ENCODE measurements at places on chromosomes 11 and 22.

GRCh38 chr11:14094481-14095037, 132.0 kb downstream of the SPON1 start:
- no peak for DNase-seq

DNA sequence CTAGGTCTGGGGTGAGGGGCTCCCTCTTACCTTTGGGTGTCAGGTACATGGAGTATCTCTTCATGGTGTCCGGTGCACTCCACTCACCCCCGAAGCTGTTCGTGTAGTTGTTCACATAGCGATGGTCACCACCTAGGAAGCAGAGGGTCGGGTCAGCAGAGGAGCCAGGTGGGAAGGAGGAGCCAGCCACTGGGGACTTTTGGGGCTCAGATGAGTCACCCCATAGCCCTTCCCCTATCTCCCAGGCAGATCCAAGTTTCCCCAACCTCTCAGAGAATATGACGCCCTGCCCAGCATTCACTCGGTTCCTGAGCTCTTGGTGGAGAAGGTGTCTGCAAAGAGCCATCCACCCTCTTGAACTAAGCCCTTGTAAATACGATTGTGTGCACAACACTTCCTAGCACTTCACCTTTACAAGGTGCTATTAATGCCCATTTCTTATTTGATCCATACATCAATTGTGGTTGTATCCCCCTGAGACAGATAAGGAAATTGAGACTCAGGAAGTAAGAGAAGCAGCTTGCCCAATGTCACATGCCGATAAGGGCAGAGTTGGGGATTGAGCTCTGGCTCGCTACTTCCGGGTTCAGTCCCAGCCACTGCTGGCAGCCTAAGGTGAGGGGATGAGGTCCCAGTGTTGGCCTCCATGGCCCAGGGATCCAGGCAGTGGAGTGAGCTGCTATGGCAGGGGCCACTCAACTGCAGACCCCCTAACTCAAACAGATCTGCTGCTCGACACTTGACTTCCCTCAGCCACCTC, 14.8 kb downstream of the TRIM29 start:
- DNase-seq: no peak

DNA sequence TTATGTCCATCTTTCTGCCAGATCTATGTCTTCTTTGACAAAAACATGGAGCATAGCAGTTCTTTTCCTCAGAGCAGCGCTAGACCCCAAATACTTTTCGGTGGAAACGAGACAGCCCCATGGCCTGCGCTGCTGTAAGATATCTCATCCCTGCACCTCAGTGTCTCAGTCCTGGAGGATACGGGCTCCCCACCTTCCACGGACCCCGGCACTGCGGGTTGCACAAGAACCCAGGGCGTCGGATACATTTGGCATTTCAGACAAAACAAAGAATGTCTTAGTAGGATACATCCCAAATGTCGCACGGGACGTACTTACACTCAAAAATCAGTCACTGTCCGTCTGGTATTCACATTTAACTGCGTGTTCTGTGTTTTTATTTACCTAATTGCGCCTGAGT, 9.9 kb upstream of the GAL start:
- no peak for DNase-seq

DNA sequence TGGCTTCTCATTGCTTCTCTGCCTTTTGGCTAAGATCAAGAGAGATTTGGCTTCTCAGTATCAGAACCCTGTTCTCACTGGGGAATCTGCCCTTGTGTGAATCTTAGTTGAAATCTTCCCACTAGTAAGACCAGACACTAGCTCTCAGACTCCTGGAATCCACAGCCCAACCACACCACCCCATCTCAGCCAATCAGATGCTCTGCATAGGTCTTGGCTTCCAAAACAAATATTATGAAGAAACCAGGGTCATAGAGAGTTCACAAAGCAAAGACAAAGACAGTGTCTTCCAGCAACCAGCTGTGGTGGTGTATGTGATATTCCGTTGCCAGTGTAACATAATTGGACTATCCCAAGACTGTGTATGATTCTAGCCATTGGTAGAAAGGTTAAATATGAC, 5.4 kb downstream of the OR8B12 start:
- no peak for DNase-seq

- DNase-seq: no peak
Observed at GRCh38 chr11:12684816-12685215, 10.6 kb downstream of the TEAD1 start.

DNA sequence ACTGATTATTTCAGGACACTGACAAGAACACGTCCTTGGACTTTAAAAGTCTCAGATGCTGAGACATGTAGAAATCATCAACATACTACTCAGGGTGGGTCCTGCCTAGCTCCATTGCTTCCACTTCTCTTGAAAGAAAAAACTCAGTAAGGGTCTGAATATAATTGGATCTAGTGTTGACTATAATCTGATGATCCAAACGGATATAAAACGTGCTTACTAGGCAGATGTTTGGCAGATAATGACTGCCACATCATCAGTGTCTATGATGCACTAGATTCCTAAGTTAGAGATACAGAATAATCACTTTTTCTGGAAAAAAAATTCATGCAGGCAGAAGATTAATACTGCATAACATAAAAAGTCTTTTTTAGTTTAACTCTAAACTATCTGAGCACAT, 21.6 kb downstream of the GUCY1A2 start:
- DNase-seq: no peak

DNA sequence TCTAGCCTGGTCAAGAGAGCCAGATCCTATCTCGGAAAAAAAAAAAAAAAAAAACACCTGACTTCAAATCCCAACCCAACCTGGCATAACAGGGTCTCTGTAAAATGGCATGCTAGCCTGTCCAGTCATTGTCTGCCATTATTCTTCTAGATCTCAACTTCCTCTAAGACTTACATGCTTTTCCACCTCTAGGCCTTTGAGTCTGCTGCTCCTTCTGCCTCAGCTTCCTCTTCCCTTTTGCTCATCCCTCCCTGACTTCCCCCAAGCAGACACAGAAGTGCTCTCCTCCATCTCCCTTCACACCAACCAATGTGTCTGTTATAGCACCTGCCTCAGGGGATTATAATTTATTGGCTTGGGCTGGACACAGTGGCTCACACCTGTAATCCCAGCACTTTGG, 7.8 kb downstream of the STK33 start:
- no peak for DNase-seq

- no peak for DNase-seq
Observed at GRCh38 chr11:66854729-66855211, 2.1 kb upstream of the LRFN4 start.

GRCh38 chr11:130825983-130826382, 90.3 kb downstream of the SNX19 start:
- DNase-seq: no peak

DNA sequence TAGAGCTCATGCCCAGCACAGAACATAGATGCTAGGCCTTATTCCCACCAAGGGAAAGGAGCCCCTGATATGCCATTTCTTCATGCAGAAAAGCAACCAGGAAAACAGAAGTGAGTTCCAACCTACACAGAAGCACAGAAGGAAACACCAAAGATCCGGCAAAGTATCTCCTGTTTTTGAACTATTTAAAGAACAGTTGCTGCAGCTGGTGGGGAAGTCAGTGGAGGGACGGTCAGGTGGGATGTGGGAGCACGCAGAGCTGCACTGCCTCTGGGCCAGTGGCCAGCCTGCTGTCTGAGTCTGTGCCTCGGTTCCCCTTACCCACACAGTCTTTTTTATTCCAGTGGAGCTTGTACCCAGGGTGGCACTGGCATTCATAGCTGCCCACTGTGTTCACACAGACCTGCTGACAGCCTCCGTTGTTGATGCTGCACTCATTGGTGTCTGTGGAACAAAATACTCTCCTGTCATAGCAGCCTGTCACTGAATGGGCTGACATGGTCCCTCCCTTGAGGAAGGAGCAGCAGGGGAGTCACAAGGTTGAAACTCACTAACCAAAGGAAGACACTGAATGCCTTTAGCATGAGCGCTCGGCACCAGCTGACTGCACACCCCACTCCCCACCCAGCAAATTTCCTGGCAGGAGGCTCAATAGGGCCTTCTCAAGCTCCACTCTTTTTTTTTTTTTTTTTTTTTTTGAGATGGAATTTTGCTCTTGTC, 37.9 kb downstream of the SCUBE2 start:
- no peak for DNase-seq

GRCh38 chr11:133823614-133824013, 21.7 kb downstream of the SPATA19 start:
- no peak for DNase-seq

- no peak for DNase-seq
Observed at GRCh38 chr11:59918480-59918879, 19.8 kb upstream of the OOSP1 start.

GRCh38 chr11:120646206-120646605, 134.7 kb downstream of the GRIK4 start:
- no peak for DNase-seq

DNA sequence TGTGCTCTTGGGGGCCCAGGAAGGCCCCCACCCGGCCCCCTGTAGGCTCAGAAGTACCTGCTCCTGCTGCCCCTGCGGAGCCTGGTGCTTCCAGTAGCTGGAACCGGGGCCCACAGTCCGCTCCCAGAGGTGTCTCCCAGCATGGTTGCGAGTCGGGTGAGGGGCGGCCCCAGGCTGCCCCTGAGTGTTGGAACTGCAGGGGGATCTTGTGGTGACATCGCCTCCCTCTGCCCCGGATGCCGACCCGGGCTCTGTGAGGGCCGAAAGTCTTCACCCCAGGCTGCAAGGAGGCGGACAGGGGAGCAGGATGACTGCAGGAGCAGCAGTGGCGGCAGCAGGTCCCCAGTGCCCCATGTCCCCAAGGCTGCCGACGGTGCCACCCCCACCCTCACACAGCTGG, 9.5 kb upstream of the PKP3 start:
- no peak for DNase-seq

DNA sequence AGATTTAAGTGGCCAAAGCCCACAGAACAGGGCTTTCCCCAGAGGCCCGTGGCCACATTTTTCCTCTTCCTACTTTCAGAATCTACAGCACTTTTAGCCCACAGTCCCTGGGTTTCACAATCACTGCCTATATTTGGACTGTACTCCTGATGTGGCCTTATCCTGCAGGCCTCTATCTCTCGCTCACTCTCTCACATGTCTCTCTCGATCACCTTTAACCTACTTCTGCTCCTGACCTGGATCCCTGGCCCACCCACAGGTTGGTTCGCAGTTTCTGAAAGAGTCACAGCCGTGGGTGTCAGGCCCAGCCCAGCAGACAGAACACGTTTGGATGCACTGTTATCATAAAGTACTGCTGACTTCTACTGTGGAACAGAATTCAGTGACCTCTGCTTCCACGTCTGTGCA, 55.5 kb downstream of the LARGE1 start:
- DNase-seq: no peak

GRCh38 chr11:20045098-20045688, 115.1 kb downstream of the DBX1 start:
- DNase-seq: no peak

DNA sequence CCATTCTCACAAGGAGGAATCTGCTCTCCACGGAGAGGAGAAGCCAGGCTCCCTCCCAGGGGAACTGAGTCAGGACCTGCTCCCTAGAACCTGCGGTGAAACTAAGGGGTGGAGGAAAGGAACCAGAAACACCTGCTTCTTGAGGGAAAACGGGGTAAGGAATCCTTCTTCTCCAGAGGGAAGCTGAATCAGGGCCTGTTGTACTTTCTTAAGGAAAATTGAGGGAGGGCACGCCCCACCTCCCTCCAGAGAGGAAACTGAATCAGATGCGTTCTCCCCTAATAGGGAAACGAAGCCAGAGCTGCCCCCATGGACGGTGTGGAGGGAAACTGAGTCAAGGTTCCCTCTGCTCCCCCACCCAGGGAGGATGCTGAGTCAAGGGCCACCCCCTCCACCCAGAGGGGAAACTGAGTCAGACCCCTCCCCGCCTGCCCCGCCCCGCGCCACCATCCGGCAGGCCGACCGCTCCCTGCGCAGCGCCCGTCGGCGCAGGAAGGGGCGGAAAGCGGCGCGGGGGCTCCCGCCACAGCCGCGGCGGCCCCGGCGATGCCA, 393 bp downstream of the RELA start:
- DNase-seq: no peak

DNA sequence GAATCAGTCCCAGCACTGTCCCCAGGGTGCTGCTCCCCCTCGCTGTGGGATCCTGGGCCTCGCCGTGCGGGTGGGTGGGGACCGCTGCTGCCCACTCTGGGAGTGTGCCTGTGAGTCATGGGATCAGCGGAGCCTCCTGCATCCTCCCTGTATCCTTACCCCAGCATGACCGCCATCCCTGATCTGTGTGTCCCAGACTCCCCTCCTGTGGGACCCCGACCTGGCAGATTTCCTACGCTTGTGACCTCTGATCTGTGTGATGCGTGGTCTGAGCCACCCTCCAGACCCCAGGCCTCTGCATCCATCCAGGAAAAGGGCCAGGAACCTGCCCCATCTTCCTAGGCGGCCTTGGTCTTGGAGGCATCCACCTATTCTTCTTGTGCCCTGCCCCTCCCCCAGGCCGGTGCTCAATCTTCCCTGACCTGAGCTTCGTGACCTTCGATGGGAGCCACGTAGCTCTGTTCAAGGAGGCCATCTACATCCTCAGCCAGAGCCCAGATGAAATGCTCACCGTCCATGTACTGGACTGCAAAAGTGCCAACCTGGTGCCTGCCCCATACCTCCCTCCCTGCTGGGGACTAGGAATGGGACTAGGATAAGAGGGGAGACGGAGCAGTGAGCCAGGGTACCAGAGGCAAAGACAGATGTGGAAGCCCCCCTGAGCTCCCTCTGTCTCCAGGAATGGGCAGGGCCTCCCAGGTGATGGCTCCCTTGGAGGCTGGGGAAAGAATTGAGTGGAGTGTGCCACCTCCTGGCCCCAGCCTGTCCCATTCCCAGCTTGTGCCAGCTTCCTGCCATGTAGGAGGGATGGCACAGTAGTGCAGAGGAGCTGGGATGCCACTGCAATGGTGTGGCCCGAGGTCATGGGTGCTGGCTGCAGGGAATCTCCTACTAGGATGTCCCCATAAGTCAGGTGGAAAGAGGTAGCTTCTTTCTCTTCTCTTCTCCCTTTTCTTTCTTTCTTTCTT, 65.4 kb downstream of the OTOG start:
- no peak for DNase-seq

GRCh38 chr11:131802440-131803115, 432.2 kb downstream of the NTM start:
- no peak for DNase-seq

GRCh38 chr11:111840143-111840542, 31.2 kb downstream of the ALG9 start:
- no peak for DNase-seq

DNA sequence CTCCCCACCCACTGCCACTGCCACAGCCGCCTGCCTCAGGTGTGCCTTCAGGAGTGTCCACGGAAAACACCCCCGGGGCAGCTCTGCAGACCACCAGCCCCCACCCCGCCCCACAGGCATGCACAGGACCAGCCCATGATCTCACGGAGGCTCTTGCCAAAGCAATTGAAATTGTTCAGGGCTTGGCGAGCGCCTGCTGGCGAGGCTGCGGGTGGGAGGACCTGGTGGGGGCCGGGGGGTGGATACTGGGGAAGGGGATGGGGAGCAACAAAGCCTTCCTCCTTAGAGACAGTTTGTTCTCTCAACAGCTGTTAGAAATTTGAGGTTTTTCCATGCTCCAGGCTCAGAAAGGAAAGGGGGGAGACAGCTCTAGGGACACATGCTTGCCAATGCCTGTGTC, 274.7 kb downstream of the MN1 start:
- DNase-seq: no peak

Data from activated T-cell treated with anti-CD3 and anti-CD28 coated beads for 1 hour (primary cell).